Heart right ventricle (tissue), 16 donors: ENCODE measurements at places on chromosomes 6 and 20.

GRCh38 chr6:78597966-78598365, 269.4 kb upstream of the IRAK1BP1 start:
- no peak for DNase-seq

GRCh38 chr20:9744551-9744950, 94.3 kb downstream of the PAK5 start:
- DNase-seq = no peak

- no peak for DNase-seq
Measured at GRCh38 chr6:57113105-57113504, 23.1 kb downstream of the ZNF451 start.

GRCh38 chr6:142850679-142851423, 94.1 kb downstream of the HIVEP2 start:
- DNase-seq = no peak

GRCh38 chr6:40910260-40910893, 128.6 kb downstream of the UNC5CL start:
- DNase-seq = no peak

DNA sequence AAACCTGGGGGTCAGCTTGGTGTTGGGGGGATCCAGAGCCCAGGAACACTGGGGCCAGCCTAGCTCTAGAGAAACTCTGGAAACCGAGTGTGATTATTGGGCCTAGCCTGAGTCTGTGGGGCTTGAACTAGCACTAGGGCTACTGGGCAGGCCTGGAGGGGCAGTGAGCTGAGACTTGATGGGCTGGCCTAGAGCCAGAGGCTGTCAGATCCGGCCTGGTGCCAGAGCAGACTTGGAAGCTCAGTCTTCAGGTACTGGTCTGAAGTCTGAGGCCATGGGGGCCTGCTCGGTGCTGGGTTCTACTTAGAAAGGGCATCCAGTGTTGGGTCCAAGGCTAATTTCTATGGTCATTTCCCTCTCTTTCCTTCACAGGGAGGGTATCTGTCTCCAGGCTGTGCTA, 2.7 kb downstream of the DEFB112 start:
- no peak for DNase-seq

DNA sequence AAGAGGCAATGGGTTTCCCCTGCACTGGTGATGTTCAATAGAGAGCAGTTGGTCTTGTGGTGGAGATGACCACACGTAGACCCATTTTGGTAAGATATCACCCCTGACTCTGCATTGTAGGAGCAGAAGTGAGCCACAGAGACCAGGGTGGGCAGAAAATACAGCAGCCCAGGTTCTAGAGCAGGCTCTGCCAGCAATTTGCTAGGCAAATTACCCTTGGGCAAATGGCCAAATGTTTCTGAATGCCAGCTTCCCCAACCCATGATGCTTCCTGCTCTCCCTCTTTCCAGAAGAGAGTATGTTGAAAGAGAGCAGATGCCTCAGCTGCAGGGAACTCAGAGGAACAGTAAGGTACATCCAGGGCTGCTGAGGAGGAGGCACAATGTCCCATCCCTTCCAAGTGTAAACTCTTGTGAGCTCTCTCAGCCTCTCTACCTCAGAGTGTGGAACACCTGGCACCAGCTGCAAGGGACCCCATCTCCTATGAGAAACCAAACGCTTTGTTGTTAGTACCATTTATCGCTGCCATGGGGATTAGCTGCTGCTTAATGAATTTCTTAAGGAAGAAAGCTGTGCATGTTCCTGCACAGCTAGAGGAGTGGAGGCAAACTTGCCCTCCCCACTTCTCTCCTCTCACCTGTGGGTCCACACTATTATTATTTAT, 317.5 kb upstream of the MOCS1 start:
- no peak for DNase-seq

- no peak for DNase-seq
Measured at GRCh38 chr6:43984442-43985321, 142.6 kb downstream of the MRPL14 start.

DNA sequence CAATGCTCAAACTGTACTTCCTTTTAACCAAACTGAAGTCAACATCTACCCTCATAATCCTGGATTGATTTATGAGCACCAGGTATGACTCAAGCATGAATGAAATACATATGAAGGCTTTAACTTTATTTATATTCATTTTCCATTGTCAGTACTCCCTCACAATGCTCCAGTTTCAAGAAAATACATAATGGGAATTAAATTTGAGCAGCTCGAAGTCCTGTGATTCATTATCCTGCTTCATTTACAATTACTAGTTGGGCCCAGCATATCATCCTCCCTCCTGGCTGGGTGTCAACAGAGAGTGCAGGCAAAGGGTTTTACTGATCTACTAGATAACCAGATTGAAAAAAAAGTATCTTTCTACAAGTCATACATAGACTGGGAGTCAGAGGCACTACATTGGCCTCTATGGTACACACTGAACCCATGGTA, 10.1 kb downstream of the SAMHD1 start:
- no peak for DNase-seq

DNA sequence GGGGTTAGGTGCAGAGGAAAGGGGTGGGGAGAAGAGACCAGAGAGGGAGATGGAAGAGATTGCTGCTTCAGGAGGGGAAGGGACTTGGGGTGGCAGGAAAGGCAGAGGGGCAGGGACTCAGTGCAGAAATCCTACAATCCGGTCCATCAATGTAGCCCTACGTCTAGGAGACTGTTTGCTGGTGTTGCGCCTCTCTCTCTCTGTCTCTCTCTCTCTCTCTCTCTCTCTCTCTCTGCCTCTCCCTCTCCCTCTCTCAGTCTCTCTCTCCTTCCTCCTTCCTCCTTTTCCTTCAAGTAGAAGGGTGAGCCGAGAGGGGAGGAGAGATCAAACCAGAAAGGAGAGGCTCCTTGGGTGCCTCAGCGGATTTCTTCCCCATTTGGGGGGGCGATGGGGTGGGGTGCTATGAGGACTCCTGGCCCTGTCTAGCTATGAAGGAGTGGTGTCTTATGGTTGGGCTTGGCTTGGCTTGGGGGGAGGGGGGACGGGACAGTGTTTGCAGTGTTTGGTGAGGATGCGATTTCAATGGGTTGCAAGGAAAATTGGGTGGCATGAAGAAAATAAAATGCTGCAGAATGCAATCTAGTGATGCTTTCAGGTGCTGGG, 181.2 kb downstream of the TBXT start:
- no peak for DNase-seq

DNA sequence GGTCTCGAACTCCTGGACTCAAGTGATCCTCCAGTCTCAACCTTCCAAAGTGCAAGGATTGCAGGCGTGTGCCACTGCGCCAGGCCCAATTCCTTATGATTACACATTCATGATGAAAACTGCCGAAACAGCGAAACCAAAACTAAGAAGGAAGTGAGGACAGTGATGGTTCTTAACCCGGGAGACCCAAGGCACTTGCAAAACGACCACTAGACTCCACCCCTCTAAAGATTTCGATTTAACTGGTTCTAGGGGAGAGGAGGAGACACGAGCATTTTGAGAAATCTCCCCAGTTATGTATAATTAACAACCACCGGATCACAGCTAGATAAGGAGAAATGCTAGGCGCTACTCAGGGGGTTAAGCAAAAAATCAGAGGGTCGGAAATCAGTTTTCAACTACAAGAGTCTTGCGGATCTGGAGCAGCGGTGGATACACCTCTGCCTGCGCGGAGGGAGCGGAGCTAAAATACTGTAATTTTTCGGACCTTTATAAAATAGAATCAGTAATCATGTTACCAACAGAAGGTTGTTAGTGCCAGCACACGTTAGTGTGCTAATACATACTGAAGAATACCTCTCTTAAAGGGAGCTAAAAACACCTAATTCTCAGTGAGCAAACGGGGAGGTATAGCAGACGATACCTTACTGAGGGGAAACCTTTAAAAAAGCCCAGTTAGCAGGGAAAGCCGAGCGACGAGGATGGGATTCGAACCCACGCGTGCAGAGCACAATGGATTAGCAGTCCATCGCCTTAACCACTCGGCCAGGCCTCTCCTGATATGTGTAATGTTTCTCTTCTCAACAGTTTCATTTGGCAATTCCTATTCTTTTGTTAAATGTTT, 60.0 kb upstream of the BTN3A2 start:
- peak; percentile 49 for DNase-seq
